Fibroblast of villous mesenchyme (primary cell): ENCODE measurements at places on chromosomes 16 and 17.

DNA sequence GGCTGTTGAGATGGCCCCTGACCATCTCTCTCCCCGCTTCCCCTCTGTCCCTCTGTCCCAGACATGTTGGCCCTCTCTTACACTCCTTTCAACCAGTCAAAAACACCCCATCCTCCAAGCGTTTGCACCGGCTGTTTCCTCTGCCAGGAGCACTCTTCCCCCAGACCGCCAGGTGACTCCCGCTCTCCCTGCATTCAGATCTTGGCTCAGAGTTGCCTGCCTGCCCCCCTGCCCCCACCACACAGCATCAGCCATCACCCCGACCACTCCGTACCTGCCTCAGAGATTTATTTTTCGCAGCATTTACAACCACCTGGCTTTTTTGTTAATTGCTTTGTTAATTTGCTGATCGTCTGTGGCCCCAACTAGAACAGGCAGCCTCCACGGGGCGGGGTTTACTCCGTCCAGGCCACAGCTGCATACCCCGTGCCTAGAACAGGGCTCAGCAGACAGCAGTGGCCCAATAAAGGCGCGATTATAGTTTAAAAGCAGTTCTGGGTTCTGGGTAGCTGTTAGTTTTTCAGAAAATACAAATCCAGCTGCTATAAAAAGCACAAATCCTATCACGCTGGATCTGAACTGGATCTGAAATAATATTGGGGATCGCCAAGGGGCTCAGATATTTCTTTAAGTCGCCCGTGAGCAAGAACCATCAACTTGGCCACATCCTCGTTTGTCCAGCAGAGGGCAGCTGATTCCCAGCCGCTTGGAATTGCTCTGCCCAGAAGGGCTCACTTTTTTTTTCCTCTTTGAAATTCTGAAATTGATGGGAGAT is 173.6 kb downstream of the IRF8 start:
- DNase-seq = peak; percentile 81

GRCh38 chr16:58197314-58198012 is 443 bp downstream of the CSNK2A2 start:
- no peak for DNase-seq

GRCh38 chr17:46851029-46851741 is at the start of gene WNT9B:
Gene WNT9B (plus strand): TSS chr17:46851583. CDS start chr17:46851639, 56 bp downstream.
- DNase-seq = no peak

GRCh38 chr16:12317856-12318537 is 341.5 kb downstream of the SNX29 start:
- no peak for DNase-seq

- no peak for DNase-seq
Observed at GRCh38 chr16:88003316-88003715, 52.1 kb downstream of the BANP start.

DNA sequence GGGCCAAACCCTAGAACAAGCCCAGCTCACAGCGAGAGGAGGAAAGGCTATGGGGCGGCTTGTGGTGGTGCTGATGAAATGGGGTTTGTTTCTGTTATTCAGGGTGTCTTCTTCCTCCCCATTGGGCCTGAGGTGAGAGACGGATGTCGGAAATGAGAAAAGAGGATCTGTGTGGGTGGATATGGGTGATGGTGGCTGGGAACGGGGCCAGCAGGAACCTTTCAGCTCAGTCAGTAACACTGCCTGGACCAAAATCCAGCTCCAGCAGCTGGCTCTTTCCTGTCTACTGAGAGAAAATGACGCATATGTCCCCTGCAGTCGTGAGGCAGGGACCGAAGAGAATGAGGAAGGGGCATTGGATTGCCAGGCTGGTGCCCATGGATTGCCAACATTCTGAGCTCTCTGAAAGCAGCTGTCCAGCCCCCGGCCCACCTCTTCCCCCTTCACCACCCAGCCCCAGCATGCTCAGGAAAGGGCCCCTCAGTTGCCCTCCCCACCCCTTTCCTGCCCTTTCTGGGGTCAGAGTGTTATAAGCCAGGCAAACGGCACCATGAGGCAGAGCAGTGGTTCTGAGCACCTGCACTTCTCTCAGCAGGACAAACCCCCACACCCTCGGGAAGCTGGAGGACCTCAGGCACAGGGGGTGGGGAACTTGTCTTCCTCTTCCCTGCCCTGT is 4.0 kb downstream of the MYH3 start:
- DNase-seq = no peak

DNA sequence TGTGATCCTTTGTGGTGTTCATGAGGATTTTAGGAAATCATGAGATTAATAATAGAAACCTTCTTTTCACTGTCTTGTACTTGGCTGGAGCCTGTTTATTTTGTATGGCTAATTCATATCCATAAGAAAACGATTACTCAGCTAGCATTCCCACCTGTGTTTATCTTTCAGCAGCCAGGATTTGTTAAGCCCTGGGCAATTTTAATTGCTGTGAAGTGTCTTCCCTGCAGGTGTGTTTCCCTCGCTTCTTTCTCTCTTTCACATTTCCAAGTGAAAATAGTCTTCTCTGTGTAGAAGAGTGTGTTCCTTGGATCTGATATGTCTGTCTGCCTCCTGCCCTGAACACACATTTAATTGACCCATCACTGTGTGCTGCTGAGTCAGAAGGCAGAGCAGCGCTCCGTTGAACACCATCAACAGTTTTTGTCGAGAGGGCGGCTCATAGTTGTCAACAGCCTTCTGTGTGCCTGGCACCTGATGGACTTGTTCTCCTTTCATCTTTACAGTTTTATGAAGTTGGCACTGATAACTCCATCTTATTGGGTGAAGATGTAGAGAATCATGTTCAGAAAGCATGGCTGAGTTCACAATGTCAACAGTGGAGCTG is 83.2 kb downstream of the SPECC1 start:
- no peak for DNase-seq

- DNase-seq = peak; percentile 53
Observed at GRCh38 chr17:80474231-80474960, 2.0 kb downstream of the NPTX1 start.

GRCh38 chr16:84294117-84294516 is 561 bp upstream of the WFDC1 start:
- DNase-seq = no peak

- DNase-seq = peak; percentile 61
Observed at GRCh38 chr17:13931800-13932460, 137.4 kb upstream of the COX10 start.

- no peak for DNase-seq
Observed at GRCh38 chr17:21031756-21032396, 10.9 kb downstream of the USP22 start.

DNA sequence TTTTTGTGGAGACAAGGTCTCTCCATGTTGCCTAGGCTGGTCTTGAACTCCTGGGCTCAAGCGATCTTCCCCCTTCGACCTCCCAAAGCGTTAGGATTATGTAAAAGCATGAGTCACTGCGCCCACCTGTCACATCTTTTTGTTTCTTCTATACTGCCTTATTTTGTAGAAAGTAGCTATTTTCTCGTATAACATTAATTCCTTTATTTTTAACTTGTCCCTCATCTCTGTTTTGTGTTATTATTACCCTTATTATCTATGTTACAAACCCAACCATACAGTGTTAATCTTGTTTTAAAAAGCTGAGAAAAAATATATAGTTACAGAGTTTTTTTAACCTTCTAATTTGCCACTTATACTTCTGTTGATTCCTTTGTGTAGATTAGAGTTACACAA is 1.4 kb upstream of the TXNDC11 start:
- DNase-seq = no peak

DNA sequence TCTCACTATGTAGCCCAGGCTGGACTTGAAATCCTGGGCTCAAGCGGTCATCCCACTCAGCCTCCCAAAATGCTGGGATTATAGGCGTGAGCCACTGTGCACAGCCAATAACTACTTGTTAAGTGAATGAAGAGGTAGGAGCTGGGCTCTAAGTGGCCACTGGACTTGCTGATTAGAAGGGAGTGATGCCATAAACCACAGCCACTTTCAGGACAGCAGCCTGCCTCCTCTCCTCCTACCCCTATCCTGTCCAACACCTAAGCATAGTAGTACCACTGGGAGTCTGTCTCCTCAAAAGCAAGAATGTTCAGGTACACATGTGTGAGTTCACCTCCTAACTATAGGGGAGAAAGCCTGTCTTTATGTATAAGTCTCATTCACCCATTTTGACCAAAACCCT is 12.2 kb upstream of the COG7 start:
- DNase-seq = no peak

- DNase-seq = no peak
Observed at GRCh38 chr16:57565461-57565860, 23.0 kb downstream of the ADGRG5 start.

DNA sequence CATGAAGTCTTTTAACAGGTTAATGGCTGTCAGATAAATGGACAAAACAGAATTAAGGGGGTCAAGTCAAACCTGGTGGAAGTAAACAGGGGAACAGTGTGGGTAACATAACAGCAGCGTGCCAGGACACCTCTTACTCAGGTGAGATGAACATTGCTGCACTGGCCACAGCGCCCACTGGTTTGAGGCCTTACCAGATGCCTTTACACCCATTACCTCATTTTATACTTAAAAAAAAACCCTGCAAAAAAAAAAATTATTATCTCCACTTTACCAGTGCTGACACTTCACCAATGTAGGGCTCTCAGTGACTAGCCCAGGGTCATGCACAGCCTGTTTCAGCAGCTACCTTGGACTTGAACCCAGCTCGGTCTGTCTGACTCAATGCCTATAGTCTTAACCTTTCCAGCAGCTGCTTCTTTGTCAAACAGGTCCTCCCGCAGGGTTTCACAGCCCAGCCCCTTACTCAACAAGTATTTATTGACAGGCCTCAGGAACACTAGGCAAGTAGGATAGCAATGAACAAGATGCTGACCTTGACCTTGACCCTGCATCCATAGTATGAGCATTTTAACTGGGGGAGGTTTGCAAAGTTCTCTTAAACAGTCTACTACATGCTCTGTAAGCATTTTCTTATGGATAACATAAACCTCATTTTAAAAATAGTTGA is 30.2 kb downstream of the CMTM3 start:
- no peak for DNase-seq

GRCh38 chr16:82888591-82889001 is 261.8 kb downstream of the CDH13 start:
- peak; percentile 98 for DNase-seq

DNA sequence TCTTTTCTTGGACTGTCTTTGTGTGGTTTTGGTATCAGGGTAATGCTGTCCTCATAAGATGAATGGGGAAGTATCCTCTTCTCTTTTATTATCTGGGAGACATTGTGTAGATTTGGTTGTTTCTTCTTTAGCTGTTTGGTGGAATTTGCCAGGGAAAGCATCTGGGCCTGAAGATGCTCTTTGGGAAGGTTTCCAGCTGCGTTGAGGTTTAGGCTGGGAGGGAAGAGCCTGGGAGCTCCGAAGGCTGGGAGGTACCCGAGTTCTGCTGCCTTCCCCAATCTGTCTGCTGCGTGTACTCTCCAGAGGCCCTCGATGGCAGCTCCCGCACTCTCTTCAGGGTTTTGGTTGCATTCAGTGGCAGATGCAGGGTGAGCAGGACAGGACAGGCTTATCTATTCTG is 25.6 kb upstream of the CRISPLD2 start:
- DNase-seq = peak; percentile 59

- peak; percentile 91 for DNase-seq
Observed at GRCh38 chr17:62968445-62968923, 2.4 kb downstream of the TANC2 start.

- DNase-seq = no peak
Observed at GRCh38 chr16:72896485-72897118, 151.3 kb downstream of the ZFHX3 start.

DNA sequence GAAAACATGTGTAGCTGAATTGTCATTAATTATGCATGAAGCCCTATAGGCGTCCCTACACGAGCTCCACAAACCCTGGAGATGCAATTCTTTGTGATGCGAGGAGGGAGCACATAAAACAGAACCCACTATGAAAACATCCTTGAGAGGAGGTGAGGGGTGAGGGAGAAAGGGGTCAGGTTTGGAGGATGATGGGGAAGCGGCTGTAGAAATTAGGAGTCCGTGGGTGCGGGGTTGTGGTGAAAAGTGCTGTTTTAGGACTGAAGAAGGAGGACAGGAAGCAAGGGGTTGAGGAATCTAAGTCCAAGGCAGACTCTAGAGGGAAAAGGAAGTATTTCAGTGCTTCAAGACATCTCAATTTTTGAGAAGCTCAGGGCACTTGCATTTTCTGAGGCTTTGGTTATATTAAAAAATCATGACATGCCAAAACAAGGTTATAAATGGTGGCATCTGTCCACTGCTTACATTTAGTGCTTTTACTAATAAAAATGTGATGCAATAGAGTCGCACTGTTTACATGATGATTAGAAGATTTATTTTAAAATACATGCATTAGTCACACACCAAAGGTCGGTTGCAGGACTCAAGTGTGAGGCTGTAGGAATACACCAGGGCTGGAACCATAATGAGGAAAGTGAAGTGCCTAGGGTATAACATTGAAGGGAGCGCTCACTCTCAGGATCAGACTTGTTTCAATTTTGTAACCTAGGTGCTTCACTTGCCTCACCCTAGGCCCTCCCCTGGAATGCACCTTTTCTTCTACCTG is 379.5 kb downstream of the HS3ST4 start:
- DNase-seq = no peak

DNA sequence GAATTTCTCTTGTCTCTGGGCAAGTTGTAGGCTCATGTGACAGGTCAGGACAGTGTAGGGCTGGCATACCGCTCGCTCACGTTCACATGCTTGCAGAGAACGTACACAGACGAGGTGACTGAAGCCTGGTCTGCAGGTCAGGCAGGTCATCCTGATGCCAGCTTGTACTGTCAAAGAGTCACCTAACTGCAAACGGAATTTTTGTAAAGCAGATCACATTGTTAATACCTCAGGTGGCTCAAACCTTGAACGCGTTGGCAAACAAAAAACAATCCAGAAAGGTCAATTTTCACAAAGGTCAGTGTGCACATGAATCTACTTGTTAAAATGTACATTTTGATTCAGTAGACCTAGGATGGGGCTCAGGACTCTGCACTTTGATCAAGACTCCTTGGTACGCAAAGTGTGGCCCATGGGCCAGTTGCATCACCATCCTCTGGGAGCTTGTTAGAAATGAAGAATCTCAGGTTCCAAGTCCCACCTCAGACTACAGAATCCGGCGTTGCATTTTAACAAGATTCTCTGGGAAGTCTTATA is 28.6 kb downstream of the ANKRD40 start:
- DNase-seq = no peak

GRCh38 chr17:2814481-2815341 is 18.5 kb downstream of the RAP1GAP2 start:
- DNase-seq = no peak

- DNase-seq = no peak
Observed at GRCh38 chr16:84413244-84414004, 45.1 kb downstream of the ATP2C2 start.
